ENCODE measurements at places on chromosomes 3 and 15. TPM values are rescaled to one million over a fixed set of nuclear protein-coding genes. Genes with fewer than 3 reads are reported as not detected.
A peak's percentile ranks its signal among the peaks of the same experiment; 100 is the strongest.

DNA sequence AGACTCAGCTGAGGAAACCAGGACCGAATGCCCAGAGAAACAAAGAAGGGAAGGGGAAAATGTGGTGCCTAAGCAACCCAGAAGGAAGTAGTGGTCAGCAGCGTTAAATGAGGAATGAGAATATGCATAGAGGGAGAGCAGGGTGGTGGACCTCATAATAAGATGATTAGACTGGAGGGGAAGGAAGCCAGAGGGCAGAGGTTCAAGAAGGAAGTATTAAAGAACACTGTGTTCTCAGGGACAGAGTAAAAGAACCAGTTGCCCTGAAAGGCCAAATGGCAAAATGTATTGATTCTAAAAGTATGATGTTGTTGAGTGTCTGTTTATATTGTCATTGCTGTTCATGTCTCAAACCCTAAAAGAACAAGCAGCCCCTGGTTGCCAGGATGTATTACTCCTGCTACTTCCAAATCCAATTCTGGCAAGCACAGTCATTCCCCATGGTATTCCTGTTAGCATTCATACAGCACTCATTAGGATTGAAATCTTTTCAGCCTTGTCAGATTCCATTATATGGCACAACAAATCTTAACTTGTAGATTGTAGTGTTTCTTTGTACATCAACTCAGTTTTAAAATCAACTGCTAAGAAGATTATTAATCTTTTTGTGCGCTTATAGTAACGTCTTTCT is 23.4 kb downstream of the P2RY1 start:
- DNase-seq, result no peak

The DAPK2 gene
- total RNA-seq, result 23.5 TPM

DNA sequence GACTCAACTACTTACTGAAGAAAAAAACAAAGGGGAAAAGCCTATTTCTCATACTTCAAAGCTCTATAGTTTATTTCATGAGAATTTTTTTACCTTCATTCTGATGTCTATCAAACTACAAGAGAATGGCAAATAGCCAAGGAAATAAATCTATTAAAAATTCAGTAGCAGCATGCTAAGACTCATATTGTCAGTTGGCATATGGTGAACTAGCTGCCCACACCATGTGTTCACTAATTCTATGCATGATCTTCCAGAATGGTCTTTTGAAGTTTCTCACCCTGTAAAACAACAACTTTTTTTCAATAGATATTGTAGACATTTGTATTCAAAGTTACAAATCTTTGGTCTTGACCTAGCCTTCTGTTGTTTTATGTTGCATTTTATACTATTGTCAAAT is 386.2 kb downstream of the RSL24D1 start:
- DNase-seq, result no peak

DNA sequence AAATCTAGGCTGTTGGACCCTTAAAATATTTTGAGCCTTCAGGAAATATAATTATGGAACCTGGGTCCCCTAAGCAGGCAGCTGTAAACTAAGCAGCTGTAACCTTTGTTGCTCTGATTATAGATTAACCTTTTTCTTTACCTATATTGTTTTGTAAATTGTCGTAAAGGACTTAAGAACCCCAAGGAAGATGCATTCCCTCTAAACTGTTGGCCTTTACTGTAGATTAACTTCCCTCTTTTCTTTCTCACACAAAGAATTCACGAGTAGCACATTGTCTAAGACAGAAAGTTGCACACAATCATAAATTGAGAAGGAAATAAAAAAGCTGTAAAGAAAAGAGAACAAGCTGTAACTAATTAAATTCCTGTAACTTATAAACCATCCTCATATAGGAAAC is 877.3 kb downstream of the ROBO2 start:
- no peak for DNase-seq

DNA sequence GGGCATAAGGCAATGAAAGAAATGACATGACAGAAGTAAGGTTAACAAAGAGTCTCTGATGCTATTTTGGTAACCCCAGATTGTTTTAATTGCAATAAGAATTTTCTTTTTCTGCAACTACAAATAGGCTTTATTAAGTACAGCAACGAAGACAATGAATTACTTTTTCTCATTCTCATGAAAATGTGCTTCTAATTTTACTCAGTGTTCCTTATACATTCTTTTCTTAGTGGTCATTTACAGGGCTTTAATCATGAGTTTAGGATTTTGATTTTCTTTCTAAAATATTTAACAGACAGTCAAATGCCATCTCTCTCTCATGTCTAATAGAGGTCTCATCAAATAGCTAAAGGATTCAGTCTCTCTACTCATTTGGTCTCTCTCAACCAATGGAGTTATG is 452.1 kb downstream of the RAP2B start:
- DNase-seq, result no peak

The CYP1A2 gene
- total RNA-seq, result not detected

The FBXW12 gene
- not detected for total RNA-seq

DNA sequence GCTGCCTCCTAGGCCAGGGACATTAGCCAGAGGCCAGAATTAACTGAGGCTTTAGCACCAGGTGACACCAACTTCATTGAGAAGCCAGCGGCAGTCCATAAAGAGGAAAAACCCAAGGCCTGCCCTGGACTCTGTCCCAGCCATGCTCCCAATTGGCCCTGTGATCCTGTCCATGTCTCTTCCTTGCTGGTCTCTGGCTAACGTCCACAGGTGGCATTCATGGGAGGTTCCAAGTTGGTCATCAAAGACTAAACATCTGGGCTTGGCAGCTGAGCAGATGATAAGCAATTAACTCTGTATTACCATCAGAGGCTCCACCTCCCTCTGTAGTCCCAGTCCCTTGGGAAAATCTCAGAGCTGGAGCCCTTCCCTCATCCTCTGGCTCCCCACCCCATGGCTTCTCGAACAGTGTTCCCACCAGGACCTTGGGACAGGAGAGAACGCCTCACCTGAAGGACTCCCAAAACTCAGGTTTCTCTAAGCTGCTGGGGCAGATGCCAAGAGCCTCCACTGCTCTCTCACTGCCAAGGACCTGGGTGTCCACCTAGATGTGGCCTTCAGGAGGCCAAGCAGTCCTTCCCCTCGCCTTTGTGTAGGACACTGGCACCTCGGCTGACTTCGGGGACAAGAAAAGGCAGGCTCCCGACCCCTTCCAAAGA is 40.4 kb downstream of the GOLGA6A start:
- peak; percentile 30 for DNase-seq

DNA sequence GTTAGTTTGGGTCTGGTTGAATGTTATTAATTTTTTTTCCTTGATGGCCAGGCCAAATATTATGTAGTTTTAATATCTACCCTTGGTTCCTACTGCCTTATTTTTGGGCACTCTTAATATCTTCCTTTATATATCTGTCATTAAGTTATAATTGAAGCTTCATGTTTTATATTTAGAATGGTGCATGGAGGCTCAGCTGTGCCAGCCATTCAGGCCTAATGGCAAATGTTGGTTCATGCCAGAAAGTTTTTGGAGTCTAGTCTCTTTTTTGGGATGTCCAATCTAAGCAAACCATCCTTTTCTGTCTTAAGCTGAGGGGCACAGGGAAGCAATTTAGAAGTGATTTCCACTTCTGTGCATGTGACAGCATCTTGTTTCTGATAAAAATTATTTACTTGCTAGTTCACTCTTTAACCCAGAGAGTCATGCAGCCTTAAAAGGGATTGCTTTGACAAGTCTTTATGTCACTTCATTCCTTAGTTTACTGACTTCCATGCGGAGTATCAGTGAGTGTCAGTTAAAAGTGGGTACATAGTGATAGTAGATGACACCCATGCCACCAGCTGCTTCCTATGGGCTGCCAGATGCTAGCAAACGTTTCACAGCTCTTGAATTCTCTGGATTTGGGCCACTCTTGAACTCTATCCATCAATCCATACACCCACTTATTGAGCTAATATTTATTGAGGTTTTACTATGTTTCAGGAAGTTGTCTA is 33.0 kb downstream of the MITF start:
- DNase-seq, result no peak

DNA sequence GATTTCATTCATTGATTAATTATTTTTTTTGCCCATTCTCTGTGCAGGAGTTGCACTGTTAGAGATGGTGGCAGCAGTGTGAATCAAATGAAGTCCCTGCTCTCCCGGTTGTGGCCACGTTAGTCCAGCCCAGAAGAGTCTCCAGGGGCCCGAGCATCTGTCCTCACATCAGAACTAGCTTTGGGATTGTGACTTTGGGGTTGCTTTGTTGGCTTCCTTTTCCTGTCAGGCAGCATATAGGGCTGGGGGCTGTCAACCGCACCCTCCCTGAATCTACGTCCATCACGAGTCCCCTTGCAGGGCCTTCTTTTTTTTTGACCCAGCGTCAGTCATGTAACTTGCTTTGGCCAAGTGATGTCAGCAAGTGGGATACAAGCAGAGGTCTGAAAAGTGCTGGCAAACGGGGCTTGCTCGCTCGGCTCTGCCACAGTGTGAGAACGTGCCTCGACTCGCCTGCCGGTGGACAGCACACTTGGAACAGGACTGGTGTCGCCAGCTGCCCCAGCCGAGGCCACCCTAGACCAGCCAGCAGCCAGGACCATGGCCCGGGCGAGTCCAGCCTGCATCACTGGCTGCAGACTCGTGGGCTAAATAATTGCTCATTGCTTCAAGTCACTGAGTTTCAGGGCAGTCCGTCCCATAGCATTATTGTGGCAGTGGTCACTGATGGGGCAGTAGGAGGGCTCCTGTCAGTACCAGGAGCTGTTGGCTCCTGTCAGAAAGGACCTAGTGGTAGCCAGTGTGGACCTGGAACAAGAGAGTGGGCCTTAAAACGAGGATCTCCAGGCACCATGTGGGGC is 151.6 kb upstream of the MEF2A start:
- DNase-seq, result no peak

The DNAJC13 gene
- total RNA-seq, result 94.0 TPM

The OR4F15 gene
- total RNA-seq, result not detected

DNA sequence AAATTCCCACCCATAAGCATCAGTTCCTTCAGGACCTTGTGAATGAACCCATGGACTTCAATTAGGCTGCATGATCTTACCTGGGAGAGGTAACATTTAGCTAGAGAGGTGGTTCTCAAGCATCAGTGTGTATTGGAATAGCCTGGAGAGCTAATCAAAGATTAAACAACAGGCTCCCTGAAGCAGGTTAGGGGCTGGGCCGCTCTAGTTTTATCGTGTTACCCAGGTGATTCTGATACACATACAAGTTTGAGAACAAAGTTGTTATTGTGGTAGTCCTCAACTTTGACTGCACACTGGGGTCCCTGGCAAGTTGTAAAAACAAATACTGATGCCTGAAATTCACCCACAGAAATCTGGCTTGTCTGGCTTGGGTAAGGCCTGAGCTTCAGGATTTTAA is 31.2 kb downstream of the MYH15 start:
- DNase-seq, result no peak

DNA sequence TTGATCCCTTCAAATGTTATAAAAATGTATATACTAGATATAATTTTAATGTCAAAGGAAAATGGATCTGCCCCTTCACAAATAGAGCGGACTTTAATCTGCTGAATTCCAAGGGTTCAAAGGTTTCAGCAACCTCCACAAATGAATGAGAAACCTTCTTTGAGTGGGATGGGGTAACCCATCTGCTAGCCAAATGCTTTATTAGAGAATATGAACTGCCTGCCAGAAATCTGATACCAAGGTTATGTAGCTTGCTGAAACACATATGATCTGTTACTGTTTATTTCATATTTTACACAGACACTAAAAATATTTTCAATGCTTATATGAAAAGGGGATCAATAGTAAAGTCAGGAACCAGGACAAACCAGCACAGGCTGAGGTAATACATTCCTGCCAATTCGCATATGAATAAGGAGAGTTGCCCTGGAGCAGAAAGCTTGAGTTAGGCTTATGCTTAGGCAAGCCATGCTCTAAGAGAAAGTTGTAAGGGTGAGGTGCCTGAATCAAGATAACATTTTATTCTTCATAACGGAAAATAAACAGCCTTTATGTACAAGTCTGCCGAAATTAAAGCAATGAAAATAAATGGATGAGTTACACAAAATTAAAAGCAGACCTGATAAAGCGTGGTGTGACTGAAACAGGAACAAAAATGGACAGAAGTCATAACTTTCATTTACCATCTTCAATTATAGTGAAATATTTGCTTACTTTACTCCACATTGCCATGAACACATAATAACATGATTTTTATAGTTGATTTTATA is 26.5 kb downstream of the PLOD2 start:
- DNase-seq, result no peak

The CPEB1 gene
- total RNA-seq, result 29.2 TPM

DNA sequence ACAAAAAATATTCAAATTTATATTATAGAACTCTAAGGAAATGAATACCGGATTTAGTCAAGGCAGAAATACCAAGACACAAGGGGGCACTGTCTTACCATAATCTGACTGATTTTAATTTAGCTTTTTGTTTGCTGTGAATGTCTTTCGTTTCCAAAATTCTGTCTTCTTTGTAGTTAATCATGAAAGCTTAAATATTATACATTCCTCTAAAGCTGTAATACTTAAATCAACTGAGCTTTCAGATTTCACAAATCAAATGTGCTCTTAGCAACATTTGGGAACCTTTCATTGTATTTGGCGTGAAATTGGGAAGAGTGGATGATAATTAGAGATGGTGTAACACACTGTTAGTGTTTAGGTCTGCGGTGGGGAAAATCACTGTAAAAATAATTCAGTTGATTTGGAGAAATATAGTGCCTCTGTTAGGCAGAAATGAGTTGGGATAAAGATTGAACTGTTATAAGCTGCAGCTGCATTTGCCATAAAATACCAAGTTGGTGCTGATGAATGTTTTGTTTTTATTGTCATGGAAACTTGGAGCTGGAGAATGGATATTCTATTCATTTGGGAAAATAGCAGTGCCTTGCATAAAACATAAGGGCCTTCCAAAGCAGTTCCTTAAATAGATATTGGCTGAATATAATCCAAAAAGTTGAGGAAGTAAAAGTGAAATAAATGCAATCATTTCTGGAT is 228.2 kb downstream of the TCF12 start:
- DNase-seq, result peak; percentile 34

DNA sequence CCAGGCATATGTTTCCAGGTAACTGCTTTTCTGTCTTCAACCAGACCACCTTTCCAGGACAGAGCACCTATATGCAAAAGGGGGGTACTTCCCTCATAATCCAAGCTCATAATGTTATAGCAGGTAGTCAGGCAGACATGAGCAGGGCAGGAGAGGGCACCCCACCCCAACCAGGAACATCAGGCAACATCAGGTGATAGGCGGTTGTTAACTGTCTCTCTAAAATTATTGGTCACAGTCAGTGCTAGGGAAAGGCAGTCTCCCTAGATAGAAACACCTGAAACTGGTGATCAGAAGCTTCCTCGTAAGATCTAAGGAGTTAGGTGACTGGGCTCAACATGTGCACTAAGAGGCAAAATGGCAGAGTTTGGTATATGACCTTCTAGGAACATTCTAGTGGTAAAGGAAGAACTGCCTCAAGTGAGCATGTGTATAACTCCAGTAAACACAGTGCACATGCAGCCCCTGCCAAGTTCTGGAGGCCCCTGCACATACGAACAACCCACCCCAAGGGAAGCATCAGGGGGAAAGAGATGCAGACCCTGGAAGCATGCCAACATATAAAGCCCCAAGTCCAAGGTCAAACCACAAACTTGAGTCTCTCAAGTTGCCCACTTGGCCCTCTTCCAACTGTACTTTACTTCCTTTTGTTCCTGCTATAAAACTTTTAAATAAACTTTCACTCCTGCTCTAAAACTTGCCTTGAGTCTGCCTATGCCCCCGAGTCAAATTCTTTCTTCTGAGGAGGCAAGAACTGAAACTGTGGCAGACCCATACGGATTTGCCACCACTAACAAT is 270.9 kb downstream of the ULK4 start:
- DNase-seq, result no peak

The RFT1 gene
- total RNA-seq, result 12.7 TPM
